ENCODE measurements at places on chromosomes 4 and X. TPM values are rescaled to one million over a fixed set of nuclear protein-coding genes. Genes with fewer than 3 reads are reported as not detected.

Gene IL2RG
- not detected for total RNA-seq

Gene PNMA6E
- not detected for total RNA-seq

Gene SUPT20HL2
- total RNA-seq: not detected

GRCh38 chr4:123591875-123592274 lies 195.3 kb downstream of the SPRY1 start:
- no peak for DNase-seq

- DNase-seq: peak; percentile 8
Observed at GRCh38 chr4:113350576-113350975, 301.1 kb downstream of the ANK2 start.

Gene CT83
- total RNA-seq: not detected

DNA sequence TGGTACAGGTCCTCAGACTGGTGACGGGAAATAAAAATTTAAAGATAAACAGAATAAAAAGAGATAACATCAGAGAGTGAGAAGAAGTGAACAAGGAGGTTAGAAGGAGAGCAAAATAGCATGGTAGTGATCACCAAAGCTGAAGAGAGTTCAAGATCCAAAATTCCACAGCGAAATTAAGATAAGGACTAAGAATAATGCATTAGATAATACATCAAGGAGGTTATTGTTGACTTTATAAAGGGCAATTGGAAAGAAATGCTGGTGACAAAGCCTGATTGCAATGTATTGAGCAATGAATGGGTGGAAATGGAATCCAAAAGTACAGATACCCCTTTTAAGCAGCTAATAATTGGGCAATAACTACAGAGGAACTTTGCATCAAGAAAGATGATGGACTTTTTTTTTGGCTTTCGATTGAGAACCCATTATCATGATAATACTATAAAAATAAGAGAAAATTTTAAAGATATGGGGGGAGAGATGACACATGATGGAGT lies 101.6 kb upstream of the MAP9 start:
- DNase-seq: peak; percentile 59

GRCh38 chr4:111921714-111922113 lies 223.5 kb upstream of the FAM241A start:
- DNase-seq: no peak

Gene CCDC158
- total RNA-seq: 1.3 TPM

- DNase-seq: peak; percentile 44
Observed at GRCh38 chr4:105966051-105966450, 70.8 kb downstream of the NPNT start.

DNA sequence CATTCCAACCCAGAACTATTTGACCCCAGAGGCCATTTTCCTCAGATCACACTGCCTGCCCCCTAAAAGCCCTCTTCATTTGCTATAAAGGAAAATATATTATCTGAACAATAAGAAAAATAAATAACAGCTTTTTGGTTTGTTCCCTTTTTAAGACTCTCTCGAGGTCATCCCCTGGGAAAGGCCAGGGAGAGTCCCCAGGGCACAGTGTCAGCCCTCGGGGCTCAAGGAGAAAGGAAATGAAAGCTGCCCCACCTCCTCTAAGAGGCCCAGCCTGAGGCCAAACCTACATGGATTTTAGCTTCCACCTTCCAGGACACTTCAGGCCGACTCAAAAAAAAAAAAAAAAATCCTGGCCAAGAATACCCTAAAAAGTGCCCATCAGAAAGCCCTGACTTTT lies 97.6 kb downstream of the SH3KBP1 start:
- DNase-seq: no peak

Gene FAM47A
- not detected for total RNA-seq

- DNase-seq: no peak
Observed at GRCh38 chr4:126475730-126476129, 1157.0 kb upstream of the INTU start.

GRCh38 chrX:68431836-68432235 lies 1.5 kb downstream of the OPHN1 start:
- DNase-seq: peak; percentile 52

Gene GPC4
- 2.8 TPM for total RNA-seq

GRCh38 chr4:88481537-88481936 lies 24.6 kb downstream of the HERC5 start:
- no peak for DNase-seq

- no peak for DNase-seq
Observed at GRCh38 chrX:13955095-13955647, 74.5 kb downstream of the GEMIN8 start.

Data from fibroblast of lung (primary cell).